Urinary bladder (tissue), 4 donors: ENCODE measurements at places on chromosomes 12 and 14. TPM values are rescaled to one million over a fixed set of nuclear protein-coding genes. Genes with fewer than 3 reads are reported as not detected.

DDX51 gene
- total RNA-seq = 6.5 TPM

CMA1 gene
- 3.2 TPM for total RNA-seq

CCDC59 gene
- total RNA-seq = 40.2 TPM

PLXNC1 gene
- total RNA-seq = 19.0 TPM

CELA1 gene
- not detected for total RNA-seq

SCAF11 gene
- 214 TPM for total RNA-seq

P2RX7 gene
- 4.0 TPM for total RNA-seq

ZC3H14 gene
- total RNA-seq = 66.4 TPM
